ENCODE measurements at places on chromosomes 2 and 18. TPM values are rescaled to one million over a fixed set of nuclear protein-coding genes. Genes with fewer than 3 reads are reported as not detected.

- no peaks in the 10 kb centered on the region for H3K4me1 ChIP-seq
- no peak overlapping the region for H3K4me3 ChIP-seq
- H3K36me3 ChIP-seq, result no peaks in the 10 kb centered on the region
- DNase-seq, result no peak
- no peaks in the 10 kb centered on the region for H3K27me3 ChIP-seq
- H3K27ac ChIP-seq, result no peak overlapping the region
These were observed 19.4 kb downstream of the EPB41L5 start for GRCh38 chr2:120032297-120032696.

- no peak overlapping the region for H3K27ac ChIP-seq
- peak overlapping the region; percentile 46 for H3K4me3 ChIP-seq
- H3K27me3 ChIP-seq, result peaks cover 100% of the 10 kb centered on the region
- no peaks in the 10 kb centered on the region for H3K36me3 ChIP-seq
- DNase-seq, result no peak
- H3K4me1 ChIP-seq, result peaks cover 21% of the 10 kb centered on the region
These were observed 509 bp upstream of the CYS1 start for GRCh38 chr2:10080536-10081304.

DNA sequence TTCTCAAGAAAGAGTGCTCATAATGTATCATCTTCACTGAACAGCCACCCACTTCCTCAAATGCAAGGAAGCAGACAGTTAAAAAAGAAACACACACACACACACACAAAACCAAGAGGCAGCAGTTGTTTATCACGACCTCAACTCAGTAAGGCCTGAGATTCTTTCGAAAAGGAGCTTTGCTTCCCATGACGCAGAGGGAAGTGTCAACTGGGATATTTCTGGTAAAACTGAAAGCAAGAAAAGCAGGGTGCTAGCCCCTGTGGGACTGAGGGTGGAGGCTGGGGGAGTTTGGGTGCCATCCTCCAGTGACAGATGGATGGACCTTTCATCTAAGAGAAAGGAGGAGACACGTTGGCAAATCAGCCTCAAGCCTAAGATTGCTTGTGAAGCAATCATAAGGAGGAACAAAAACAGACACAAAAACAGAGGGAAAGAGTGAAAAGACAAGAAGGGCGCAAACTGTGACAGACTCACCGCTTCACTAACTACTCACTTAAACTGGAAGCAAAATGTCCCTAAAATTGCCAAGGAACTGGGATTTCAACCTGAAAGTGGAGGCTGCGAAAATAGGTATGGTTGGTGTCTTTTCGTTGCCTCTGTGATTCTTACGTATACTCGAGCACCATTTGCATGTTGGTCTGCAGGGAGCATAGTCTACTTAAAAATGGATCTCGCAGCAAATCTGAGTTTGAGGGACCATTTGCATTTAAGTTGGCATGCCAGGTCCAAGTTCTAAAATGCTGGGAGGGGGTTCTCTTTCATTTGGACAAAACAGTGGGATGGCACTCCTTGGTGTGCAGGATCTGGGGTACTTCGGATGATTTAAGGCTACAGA is at the start of gene ARHGAP25:
Gene ARHGAP25 (plus strand): TSS at position 124 of the 838 bp plus-strand sequence. CDS start 389 bp downstream, at position 513.
- no peaks in the 10 kb centered on the region for H3K36me3 ChIP-seq
- DNase-seq, result no peak
- H3K27me3 ChIP-seq, result no peaks in the 10 kb centered on the region
- H3K4me1 ChIP-seq, result peaks cover 56% of the 10 kb centered on the region

DNA sequence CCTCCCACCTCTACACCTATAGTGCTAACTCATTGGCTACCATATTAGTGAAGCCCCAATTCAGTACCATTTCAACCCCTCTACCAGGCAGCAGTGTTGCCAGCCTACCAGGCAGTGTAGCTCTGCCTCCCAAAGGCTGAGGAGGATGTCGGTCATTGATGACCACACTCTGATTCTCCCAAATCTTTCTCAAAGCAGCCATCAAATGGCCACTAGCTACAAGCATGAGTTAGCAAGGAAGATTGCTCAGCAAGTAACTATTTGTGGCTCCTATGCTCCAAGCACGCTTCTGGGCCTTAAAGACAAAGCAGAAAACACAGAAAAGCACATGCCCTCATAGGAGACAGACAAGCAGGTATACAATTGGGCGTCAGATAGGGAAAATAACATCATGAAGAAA is 42.7 kb upstream of the AFF3 start:
- no peak for DNase-seq
- no peak overlapping the region for H3K27ac ChIP-seq
- H3K4me1 ChIP-seq, result peaks cover 16% of the 10 kb centered on the region
- no peak overlapping the region for H3K4me3 ChIP-seq
- H3K36me3 ChIP-seq, result no peaks in the 10 kb centered on the region

DNA sequence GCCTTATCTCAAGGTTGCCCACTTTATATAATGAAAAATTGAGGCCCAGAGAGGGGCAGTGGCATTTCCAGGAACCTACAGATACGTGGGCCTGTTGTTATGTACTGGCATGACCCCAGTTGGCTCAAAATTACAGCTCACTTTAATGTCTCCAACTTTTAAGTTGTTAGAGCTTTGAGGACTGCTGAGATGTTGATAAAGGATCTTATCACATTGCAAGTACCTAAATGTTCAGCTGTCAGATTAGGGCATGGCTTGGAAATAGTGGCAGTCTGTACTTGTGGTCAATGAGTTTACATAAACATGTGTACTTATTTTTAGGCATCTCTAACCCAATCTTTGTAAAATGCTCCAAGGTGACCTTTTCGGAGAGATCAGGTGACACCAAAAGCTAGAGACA is 14.6 kb downstream of the SLC4A5 start:
- no peak overlapping the region for H3K27ac ChIP-seq
- DNase-seq, result no peak
- no peaks in the 10 kb centered on the region for H3K36me3 ChIP-seq

DNA sequence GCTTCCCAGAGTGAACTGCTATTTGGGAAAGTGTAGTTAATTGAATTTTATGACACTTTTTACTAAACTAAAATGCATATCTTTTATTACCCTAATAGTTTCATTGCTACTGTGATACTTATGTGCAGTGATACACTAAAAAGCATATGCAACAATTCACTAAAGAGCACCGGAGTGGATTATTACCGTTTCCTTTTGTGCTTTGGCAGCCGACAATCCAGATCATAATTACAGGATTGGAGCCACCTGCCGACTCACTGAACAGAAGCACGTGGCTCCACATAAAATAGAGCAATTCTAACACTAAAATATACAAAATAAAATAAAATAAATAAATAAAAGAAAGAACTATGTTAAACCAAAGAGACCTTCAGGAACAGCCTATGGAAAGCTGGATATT is 583.4 kb downstream of the NRXN1 start:
- no peaks in the 10 kb centered on the region for H3K36me3 ChIP-seq
- H3K27me3 ChIP-seq, result no peaks in the 10 kb centered on the region
- no peaks in the 10 kb centered on the region for H3K4me1 ChIP-seq
- H3K27ac ChIP-seq, result no peak overlapping the region
- H3K4me3 ChIP-seq, result no peak overlapping the region
- DNase-seq, result no peak

DNA sequence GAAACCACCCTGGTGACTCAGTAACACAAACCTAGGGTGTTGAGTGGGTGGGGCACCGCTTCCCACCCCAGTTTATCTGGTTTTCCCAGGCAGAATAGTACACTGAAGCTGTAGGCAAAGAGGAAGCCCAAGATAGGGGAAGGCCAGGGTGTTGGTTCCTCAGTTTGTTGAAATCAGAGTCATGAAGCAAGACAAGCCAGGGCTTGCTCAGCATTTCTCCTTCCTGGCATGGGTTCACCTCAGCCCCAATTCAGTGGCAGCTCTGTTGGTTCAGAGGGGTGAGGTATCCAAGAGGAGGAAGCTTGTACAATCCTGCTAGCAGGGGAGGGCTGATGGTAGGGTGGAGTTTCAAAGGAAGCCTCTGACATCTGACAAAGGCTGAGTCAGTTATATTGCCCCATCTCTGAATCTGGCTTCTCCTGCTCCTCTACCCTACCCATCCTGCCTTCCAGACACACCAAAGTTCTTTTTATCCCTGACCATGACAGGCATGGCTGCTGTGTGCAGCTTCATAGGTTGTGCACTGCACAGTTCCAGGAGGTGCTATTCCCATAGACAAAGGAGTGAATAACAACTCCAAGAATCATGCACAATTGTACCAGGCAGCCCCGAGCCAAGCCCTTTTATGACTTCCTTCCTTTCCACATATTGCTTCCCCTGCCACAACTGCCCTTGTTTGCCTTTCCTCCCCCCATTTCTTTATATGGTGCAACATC is 24.9 kb upstream of the RAB10 start:
- peak overlapping the region; percentile 65 for H3K27ac ChIP-seq
- H3K4me1 ChIP-seq, result no peaks in the 10 kb centered on the region
- H3K36me3 ChIP-seq, result no peaks in the 10 kb centered on the region
- no peaks in the 10 kb centered on the region for H3K27me3 ChIP-seq
- DNase-seq, result peak; percentile 84

GREB1L gene
- 0.51 TPM for total RNA-seq

IER3IP1 gene
- 13.4 TPM for total RNA-seq

KCNIP3 gene
- 2.9 TPM for total RNA-seq

ARHGAP15 gene
- total RNA-seq, result 142 TPM

TWIST2 gene
- total RNA-seq, result 5.7 TPM

All from spleen (tissue), 13 donors.